Daoy (cell line): ENCODE measurements at places on chromosomes 11 and 22. TPM values are rescaled to one million over a fixed set of nuclear protein-coding genes. Genes with fewer than 3 reads are reported as not detected.

The OR2AG2 gene
- total RNA-seq = 0.03 TPM in 1 of 2 replicates, not detected in the other

The MARK2 gene
- total RNA-seq = 11.4 and 12.5 TPM in 2 replicates

The OR52I1 gene
- total RNA-seq = not detected in 2 replicates

The ACRV1 gene
- total RNA-seq = 1.4 TPM in 1 of 2 replicates, not detected in the other

The ADM2 gene
- 0.03 and 0.23 TPM in 2 replicates for total RNA-seq

The REXO2 gene
- total RNA-seq = 159 and 340 TPM in 2 replicates
